ENCODE measurements at places on chromosomes 2 and 18.

DNA sequence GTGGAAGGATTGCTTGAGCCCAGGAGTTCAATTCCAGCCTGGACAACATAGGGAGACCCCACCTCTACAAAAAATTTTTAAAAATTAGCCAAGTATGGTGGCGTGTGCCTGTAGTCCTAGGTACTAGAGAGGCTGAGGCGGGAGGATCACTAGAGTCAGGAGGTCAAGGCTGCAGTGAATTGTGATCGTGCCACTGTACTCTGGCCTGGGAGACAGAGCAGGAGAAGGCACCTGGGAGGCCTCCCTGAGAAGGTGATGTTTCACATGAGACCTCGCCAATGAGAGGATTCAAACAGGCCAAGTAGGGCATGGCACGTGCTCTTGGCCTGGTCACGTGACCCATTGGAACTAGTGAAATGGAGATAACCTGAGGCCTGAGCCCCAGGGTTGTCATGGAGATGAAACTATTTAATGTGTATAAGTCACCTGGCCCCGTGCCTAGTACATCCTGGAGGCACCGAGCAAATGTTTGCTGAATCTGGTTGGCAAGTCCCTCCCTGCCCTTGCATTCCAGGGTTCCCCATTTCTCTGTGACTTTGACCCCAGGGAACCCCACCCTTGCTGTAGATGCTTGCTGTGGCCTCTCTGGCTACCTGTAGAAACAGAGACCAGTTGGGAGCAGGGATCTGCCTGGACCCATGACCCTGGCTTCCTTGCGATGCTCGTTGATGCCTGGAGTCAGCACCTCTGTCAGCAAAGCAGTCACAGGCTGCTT lies 26.1 kb upstream of the ROCK2 start:
- no peak for DNase-seq

- no peak for DNase-seq
These were observed 56.1 kb downstream of the ZC3H8 start for GRCh38 chr2:112198780-112199179.

DNA sequence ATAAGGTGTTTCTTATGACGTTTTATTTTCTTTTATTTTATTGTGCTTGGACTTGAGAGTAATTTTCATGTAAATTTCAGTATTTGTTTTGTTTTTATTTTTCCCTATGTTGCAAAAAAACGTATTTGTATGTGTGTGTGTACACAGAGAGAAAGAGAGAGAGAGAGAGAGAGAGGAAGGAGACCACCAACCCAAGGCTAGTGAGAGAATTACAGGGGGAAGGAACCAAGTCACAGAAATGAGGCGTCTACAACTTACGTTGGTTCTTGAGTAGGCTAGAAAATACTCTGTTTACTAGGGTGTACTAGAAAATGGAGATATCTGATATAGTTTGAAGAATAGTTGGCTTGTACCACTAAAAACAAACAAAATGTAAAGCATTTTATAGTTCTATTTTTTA lies 7.7 kb upstream of the DSC1 start:
- no peak for DNase-seq

DNA sequence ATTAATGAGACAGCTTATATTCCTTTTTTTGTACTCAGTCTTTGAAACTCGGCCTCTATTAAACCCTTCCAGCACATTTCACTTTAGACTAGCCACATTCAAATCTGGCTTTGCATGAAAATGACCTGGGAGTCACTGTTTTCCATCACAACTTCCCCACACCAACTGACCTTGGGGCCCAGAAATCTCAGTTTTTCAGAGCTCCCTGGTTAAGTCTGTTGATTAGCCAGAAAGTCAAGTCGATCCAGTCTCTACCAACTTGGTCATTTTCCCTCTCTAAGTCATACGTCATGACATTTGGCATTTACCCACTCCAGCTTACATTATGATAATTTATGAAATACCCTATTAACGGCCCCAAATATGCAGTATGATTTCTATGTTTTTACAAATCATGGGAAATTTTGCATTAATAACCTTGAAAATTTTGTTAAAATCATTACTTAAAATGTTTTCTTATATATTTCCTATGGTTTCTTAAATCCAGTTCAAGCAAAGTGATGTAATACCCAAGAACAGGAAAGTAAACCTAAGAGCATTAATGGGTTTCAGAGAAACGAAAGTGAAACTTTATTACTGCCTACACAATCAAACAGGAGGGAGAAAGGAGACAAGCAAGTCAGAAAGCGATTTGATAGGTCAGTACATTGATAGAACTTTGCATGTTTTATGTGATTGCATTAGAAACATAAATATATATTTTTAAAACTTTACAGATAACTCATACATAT lies 77.1 kb downstream of the SPATS2L start:
- DNase-seq, result no peak

DNA sequence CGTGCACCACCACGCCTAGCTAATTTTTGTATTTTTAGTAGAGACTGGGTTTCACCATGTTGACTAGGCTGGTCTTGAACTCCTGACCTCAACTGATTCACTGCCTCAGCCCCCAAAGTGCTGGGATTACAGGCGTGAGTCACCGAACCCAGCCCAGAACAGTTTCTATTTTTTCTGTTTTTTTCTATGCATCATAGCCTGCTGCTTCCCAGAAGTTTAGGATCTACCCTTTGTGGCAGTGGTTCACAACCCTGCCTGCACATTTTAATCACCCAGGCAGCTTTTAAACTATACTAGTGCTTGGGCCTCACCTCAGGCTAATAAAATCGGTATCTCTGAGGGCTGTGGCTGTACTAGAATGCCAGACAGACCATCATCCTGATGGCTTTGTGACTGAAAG lies 39.7 kb upstream of the SOCS6 start:
- DNase-seq, result no peak

GRCh38 chr2:18557121-18557520 lies 3.3 kb downstream of the RDH14 start:
- DNase-seq, result no peak

- DNase-seq, result no peak
These were observed 2.3 kb downstream of the PIKFYVE start for GRCh38 chr2:208268156-208268952.

GRCh38 chr18:55587418-55588110 lies 428 bp downstream of the TCF4 start:
- peak; percentile 49 for DNase-seq

- DNase-seq, result no peak
These were observed 609.5 kb upstream of the SLC8A1 start for GRCh38 chr2:41061356-41061755.

- DNase-seq, result no peak
These were observed 169.1 kb upstream of the THUMPD2 start for GRCh38 chr2:39948016-39948719.

DNA sequence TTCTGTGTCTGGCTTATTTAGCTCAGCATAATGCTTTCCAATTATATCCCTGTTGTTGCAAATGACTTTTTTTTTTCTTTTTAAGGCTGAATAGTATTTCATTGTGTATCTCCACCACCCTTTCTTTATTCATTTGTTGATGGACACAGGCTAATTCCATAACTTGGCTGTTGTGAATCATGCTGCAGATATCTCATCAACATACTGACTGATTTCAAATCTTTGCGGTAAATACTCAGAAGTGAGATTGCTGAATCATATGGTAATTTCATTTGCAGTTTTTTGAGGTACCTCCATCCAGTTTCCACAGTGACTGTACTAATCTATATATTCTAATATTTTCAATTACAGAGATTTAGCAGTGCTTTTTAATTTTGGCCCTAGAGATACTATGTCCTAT lies 266.2 kb downstream of the TMX3 start:
- DNase-seq, result no peak

GRCh38 chr2:38064801-38065501 lies 11.0 kb downstream of the CYP1B1 start:
- DNase-seq, result no peak

- DNase-seq, result no peak
These were observed 71.7 kb downstream of the MYOM1 start for GRCh38 chr18:3147935-3148554.

DNA sequence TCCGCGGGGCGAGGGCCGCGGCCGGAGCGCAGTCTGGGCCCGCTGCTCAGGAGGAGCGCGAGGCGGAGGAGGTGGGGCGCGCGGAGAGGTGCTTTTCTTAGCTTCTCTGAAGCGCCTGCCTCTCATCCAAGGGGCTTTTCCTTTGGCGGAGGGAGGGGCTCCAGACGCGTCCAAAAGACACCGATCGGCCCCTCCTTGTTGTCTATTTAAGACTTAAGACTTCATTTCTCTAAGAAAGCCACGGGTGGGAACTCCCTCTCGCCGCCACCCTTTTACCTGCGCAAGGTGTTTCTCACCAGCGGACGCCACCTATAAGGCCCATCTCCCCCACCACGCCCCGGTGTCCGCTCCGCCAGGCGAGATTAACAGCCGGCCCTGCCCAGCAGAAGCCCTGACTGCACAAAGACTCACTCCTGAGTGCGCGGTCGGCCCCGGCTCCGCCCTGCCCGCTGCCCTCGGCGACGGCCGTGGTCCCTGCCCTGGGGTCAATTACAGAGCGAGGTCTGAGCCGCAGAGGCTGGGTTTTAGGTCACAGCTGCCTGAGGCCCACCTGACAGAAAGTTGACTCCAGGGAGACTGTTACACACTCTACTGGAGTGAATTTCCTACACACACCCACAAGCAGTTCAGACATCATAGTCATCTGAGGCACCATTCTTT lies at the start of gene DSC2:
DSC2 (minus strand) TSS at position 397 of the 660 bp plus-strand sequence. CDS start 450 bp downstream, outside the sequence.
- DNase-seq, result peak; percentile 43

DNA sequence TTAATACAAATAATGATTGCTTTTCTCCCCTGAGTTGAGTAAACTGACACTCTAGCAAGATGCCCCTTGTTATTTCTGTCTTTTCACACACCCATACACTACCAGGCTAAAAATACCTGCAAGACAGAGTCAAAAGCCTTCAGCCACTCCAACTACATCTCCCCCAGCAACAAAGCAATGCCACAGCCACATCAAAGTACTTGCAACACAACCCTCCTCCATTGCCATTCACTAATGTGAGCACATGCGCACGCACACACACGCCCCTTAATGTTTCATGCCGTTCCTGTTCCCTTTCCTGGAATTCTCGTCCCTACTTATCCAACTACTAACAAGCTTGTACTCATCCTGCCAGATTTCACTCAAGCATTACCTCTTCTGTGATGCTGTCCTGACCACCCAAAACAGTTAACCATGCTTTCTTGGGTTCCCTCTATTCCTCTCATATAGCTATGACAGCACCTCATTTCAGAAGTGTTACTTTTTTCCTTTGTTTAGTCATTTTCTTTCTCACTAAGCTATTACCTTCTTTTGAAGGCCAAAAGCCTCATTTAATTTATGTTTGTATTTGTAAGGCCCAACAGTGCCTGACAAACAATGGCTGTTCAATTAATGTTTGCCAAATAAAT lies 29.6 kb downstream of the SLC25A12 start:
- no peak for DNase-seq

DNA sequence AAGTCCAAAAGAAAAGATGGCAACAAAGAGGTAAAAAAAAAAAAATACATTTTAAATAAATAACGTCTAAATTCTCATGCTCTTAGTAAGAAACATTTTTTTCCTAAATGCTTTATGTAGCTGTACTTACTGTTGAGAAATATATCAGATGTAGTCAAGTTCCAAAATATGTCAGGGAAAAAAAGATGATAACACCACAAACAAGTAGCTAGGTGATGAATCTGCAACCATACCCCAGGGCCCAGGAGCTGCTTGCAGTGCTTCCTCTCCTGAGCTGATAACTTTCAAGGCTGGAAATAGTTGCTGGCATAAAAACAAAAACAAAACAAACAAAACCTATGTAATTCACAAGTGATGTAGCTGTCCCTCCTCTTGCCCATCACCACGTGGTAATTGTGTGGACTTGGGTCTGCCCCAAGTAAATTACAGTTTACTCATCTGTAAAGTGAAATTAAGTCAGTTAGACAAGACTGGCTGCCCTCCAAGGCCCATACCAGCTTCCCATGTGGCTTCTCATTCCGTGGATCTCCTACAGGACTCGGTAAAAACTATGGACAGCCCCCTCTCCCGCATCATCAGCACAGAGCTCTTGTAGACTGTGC lies 82.6 kb downstream of the SP100 start:
- no peak for DNase-seq

- DNase-seq, result peak; percentile 70
These were observed 37.5 kb downstream of the TBC1D8 start for GRCh38 chr2:101113441-101114267.

DNA sequence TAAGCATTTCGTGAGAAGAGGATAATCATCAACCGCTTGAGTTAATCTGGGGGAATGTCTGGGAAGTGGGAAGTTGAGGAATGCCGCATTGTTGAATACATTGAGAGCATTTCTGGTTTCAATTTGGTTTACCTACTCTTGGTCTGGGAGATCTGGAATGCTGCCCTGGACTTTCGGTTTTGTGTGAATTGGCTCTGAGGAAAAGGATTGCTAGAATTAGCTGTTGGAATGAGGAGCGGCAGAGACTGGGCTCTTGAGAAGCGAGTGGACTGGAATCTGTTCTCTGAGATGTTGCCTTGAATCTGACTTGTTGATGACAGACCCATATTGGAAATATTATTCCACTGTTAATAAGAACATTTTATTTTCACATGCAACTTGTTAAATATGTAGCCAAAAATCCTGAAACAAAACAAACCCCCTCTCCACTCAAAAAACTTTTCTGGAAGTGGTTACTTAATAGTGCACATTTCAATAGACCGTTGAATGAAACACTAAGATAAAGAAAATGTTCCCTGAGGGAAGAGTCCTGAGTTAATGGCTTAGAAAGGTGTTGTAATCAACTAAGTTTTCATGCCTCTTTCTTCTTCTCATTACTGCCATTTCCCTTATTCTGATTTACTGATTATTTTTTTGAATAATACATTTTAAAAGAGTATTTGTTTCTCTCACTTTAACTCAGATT lies 50.8 kb downstream of the PTPRM start:
- DNase-seq, result no peak

DNA sequence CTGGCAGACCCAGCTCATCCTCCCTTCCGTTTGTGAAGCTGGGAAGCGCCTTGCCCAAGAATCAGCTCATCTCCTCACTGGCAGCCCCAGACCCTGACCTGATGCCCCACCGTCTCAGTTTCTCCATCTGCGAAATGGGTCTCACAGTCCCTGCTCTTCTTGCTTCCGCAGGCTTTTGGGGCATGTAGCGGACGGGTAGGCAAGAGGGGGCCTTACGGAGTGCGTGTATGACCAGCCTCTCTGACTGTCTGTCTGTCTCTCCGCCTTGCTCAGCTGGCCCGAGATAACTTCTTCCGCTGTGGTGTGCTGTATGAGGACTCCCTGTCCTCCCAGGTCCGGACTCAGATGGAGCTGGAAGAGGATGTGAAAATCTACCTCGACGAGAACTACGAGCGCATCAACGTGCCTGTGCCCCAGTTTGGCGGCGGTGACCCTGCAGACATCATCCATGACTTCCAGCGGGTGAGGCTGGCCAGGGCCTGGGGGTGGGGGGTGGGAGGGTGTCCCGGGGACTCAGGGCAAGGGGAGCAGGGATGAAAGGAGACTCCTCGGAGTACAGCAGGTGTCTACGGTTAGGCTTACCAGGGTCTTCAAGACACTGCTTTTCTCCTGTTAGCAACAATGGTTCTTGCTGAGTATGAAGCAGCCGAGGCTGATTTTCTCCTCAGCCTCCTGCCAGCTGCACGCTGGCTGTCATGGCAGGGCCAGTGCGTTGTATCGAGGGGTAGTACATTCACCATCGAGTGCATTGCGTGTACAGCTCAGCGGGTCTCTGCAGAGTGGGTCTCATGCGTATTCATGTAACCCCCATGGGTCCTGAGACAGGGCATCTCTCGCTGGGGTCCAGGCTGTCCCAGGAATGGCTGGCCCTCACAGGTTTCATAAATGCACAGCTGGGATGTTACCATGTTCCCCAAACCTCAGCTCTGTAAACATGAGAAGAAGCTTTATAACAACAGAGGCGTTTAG lies 10.9 kb downstream of the ITM2C start:
- DNase-seq, result no peak
